Hepatic stellate cell (primary cell): ENCODE measurements at places on chromosomes 7 and 10.

- DNase-seq: no peak
Measured at GRCh38 chr7:150567169-150567568, at the start of gene GIMAP4. GIMAP4 (plus strand) TSS chr7:150567390; CDS start chr7:150569902, 2,512 bp downstream.

- no peak for DNase-seq
Measured at GRCh38 chr7:12851841-12852240, 164.4 kb downstream of the ARL4A start.

DNA sequence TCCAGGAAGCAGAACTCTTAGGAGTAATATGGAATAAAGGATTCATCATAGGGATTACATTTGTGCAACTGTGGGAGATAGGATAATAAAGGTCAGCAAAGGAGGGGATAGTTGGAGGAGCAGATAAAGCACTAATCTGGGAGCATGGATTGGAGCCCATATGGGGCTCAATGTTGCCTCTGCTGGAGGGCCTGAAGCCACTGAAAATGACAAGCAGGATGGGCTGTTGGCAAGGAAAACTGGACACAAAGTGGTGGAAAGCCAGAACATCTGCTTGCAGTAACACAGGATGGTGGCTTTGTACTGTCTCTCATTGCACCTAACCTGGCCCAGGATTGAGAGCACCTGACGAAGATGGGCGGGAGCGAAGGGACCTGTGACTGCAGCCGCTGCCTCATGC, 15.0 kb upstream of the COMMD3 start:
- DNase-seq: no peak

- no peak for DNase-seq
Measured at GRCh38 chr7:75546237-75547015, 54.3 kb downstream of the SPDYE5 start.

DNA sequence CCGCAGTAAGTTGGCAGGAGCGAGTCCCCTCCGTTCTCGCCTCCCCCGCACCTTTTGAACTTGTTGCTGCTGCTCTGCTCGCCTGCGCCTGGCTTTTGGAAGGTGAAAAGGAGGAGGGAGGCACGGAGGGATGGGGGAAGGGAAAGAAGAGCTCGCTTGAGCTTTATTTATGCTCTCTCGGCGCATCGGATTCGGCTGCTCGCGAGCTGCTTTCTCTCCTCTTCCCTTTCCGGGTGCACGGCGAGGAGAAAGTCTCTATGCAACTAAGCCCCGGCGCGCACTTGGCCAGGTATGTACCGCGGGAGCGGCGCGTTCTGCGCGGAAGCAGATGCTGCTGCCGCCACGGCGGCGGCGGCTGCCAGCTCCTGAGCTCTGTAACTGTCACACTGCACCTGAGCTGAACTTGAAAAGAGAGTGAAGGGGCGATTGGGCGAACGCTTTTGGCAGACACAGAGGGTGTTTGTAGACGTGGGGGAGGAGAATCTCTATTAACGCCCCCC, 551 bp downstream of the KCND2 start:
- DNase-seq: peak; percentile 32

GRCh38 chr10:62045765-62046521, 144.4 kb downstream of the ARID5B start:
- DNase-seq: peak; percentile 32

DNA sequence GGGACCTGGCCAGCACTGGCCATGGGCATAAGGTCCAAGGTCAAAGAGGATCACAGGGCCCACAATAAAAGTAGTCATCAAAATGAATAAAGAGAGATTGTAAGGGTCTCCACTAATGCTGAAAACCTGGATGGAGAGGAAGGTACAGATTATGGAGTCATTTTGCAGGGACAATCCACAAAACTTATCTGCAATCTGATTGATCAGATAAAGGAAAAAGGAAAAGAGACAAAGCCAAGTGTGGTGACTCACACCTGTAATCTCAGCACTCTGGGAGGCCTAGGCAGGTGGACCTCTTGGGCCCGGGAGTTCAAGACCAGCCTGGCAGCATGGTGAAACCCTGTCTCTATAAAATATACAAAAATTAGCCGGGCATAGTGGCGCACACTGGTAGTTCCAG, 174.0 kb downstream of the NPSR1 start:
- no peak for DNase-seq

GRCh38 chr10:90745565-90745964, 112.3 kb downstream of the HTR7 start:
- DNase-seq: no peak

DNA sequence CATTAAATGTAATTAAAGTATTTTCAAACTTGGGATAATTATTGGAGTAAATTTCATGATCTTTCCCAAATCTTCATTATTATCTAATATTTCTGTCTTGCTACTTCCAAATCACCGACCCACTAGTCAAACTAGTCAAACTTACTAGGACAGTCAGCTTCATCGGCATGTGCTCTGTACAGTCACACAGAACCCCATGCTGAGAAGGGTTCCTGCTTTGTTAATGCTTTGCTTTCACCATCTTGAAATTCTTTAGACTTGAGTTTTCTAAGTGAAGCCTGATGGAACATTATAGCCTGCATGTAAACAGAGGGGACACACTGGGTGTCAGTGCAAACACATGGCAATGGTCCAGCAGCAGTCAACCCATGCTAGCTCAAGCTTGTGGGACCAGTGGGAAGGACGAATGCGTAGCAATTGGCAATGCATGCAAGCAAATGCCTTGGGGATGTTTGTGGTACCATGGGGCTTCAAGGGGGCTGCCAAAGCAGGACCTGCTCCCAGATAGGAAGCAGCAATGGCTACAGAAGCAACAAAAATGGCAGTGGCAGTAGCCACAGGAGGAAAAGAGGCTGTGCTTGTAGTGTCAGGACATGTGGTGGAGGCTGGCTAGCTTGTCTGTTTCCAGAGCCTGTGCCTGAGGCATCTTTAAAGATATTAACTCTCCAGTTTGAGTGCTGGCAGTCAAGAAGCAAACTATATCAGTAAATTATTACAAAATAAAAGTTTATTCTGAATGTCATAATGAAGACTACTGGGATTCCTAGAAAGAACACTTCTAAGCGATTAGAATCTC, 441.1 kb upstream of the SEMA3D start:
- no peak for DNase-seq

DNA sequence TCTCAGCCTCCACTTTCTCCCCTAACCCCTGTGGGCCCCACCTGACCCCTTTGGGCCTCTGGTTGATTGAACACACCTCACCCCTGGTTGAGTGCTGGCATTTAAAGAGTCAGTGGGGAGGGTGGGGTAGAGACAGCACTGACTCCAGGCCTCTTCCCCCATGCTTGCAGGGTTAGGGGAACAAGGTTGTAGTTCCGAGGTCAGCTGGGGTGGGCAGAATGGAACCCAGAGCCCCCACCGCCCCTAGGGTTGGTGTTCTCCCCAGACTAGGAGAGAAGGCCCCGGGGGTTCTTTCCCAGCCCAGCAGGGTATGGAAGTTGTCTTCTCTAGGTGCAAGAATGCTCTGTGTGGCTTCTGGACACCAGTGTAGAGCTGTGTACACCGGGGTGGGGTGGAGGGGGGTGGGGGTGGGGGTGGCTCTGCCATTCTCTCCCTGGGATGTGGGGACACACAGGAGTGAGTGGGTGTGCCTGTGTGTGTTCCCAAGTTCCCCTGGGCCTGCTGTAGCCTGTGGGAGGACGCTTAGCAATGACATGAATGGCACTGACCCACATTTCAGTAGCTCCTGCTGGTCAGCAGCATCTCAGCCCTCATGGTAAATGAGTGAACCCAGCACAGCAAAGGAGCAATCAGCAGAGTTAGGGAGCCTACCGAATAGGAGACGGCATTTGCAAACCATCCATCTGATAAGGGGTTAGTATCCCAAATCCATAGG, 33.6 kb downstream of the PRF1 start:
- DNase-seq: no peak

- DNase-seq: peak; percentile 83
Measured at GRCh38 chr7:74334030-74334429, 44.8 kb downstream of the CLIP2 start.
